ENCODE measurements at places on chromosomes 4 and X.

DNA sequence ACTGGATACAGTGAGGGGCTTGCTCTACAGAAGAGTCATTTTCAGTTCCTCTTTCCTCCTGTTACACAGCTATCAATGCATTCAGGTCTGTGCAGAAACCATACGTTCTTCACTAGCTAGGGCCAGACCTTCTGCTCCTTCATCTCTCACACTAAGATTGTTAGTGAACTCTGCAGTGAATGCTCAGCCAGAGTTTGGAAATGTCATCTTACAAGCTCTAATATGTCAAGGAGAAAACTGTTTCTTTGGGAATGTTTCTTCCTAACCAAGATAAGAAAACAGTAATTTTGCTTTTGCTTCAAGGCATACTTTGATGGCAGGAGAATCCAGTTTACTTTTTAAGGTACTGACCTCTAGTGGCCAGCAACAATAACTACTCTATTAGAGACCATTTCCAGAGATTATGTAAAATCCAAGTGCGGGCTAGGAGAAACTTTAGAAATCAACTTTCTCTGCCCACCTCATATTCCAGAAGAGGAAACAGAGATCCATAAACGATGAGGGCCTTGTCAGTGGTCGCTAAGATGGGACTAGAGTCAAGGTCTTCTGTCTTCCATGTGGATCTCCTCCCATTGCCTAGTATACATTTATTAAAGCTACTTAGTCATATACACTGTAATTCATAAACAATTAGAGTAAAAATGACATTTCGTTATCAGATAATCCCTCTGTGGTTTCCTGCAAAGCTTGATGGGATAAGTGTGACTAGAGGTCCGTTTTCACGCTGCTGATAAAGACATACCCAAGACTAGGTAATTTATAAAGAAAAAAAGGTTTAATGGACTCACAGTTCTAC, 12.1 kb upstream of the CC2D2A start:
- DNase-seq, result no peak

DNA sequence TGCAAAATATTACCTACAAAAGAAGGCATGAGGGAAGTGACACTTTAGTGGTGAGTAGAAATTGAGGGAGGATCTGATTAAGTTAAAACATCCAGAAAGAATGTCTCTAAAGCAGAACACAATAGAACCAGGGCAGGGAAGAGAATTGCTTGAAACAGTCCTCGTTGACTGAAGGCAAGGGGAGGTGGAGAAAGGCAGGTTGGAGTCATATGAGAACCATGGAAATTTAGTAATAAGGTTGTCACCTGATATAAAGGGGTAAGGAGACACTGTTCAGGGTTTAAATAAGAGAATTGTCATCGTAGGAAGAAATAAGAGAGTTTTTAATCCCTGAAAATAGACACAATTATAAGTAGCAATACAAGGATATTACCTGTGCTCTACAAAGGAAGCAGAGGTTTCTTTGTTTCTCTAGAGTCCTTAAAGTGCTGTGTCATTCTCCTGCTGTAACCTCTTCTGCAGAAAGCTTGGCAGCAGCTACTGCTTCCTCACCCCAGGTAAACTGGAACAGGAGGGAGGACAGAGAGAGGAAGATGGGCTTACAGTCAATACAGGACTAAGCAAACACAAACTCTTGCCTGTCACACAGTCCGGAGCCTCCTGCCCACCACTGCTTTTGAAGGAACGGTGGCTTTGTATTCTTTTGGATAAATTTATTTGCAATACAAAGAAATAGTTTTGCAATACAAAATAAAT, 258.4 kb downstream of the PPARGC1A start:
- no peak for DNase-seq

DNA sequence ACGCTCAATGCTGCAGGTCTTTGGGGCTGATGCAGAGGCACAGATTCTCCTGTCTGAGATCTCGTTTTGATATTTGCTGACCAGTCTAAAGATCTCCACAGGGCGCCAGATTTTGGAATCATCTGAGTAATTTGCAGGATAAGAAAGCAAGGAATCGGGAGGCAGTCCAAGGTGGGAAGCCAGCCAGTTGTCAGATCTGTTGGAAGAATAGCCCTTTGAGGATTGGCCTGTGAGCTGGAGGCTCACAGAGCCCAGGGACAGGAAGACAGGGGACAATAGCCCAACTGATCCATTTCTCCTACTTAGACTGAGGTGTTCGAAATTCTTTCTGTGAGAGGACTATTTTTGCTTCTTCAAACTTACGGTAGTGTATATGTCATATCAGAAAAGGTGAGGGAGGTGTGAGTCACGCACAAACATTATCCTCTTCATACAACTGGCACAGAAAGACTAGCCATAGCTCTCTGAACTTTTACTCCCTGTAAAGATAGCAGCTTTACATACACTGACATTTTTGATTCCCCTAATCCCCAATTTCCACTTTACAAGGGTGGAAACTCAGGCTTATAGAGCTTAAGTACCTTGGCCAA, 8.8 kb downstream of the DIPK2B start:
- DNase-seq, result no peak

DNA sequence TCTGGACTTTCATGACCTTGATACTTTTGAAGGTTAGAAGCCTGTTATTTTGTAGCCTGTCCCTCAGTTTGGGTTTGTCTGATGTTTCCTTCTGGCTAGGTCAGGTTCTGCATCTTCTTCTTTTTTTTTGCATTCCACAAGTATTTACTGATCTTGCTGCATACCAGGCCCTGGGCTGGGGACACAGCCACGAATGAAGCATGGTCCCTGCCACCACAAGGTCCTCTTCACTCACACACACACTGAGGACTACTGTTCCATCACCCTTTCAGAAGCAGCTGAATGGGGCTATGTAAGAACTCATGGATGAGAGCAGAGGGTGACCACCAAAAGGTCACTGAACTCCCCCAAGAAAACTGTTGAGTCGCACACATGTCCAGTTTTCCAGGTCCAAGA, 39.2 kb downstream of the USP11 start:
- DNase-seq, result no peak

- no peak for DNase-seq
Observed at GRCh38 chrX:40855411-40855810, 120.1 kb upstream of the MED14 start.

DNA sequence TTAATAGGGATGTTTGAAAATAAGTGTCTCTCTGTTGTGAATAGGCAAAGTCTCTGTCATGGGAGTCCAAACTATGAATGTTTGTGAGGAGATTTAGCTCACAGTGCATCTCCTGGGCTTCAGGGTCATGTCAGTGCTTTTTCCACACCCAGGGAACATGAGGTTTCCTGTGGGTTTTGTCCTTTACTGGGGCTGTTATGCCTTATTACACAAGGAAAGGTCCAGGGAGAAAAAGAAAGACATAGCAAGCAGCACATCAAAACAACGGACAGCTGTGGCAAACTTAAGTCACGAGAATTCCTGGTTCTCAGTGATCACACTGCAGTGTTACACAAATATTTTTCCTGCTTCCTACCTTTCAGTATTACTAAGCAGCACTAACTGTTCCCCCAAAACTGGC, 99.4 kb downstream of the MBNL3 start:
- DNase-seq, result no peak

DNA sequence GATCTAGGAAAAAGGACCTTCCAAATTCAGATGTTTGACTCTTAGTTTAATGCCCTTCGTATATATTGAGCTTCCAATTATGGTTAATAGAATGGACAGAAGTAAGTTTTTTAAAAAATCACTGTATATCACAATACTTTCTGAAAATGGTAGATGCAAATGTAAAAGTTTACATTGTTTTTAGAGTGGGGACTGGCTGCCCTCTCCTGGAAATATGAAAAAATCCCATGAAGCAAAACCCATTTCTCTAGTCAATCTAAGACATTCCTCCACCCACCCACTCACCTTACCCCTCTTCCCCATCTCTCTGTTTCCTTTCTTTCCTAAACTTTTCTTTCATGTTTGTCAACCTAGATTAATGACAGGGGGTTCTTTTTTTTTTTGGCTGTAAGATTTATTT, 134.5 kb downstream of the ARHGAP6 start:
- no peak for DNase-seq

GRCh38 chr4:74583757-74584156, 138.8 kb downstream of the AREG start:
- no peak for DNase-seq

GRCh38 chr4:150581641-150582051, 305 bp upstream of the MAB21L2 start:
- DNase-seq, result no peak

- no peak for DNase-seq
Observed at GRCh38 chrX:123905332-123905731, 45.5 kb downstream of the XIAP start.

GRCh38 chr4:118910221-118910620, 21.6 kb downstream of the SYNPO2 start:
- no peak for DNase-seq

DNA sequence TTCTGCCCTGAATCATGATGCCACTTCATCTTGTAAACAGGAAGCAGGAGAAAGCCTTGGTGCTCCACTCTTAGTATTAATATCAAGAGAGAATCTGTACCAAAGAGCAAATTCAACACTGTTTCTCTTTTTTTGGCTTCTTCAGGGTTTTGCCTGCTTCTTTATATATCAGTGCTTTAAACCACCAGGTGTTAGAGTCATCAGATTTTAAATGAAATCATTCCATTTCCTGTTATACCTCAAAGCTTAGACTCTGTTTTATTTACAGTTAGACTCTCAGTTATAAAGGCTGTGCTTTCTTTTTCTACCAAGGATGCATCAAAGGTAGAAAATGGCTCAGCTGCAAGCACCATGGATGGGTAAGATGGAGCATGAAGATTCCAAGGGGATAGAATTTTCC, 350.9 kb downstream of the CAMK2D start:
- no peak for DNase-seq

- no peak for DNase-seq
Observed at GRCh38 chrX:115233497-115234455, at the start of gene LRCH2. TSS of gene LRCH2 (minus strand) at chrX:115234096. CDS start at chrX:115234041, 55 bp downstream.

GRCh38 chrX:77493677-77494553, 46.7 kb downstream of the FGF16 start:
- no peak for DNase-seq

DNA sequence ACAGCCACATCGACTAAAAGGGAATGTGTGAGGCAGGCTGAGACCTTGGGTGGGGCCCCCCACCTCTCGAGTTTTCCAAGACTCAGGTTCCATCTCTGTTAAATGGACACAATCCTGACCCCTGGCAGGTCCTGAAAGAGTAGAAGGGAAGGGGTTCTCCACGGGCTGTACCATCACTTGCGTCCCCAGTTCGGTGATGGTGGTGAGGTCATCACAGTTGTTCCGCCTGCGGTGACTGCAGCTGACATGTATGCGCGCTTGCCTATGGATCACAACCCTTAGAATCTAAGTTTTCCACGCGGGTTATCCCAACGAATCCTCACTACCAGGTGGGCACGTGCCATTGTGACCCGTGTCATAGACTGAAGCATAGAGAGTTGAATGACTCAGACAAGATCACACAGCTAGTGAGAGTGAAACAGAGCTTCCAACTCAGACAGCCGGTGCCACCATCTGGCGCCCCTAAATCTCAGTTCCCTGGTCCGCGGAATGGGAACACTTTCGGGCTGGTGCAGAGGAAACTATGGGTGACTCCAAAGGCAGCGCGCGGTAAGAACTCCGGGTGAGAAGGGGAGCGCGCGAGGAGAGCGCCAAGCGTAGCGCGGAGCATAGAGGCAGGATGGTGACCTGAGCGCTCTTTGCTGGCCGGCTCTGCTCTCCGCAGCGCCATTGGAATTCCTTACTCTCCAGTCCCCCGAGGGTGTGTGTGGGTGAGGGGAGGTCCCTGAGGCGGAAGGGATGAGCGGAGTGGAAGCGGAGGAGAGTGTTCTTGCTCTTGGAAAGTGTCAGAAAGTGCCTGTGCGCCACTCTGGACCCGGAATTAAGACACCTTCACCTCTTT, 10.5 kb downstream of the MSX1 start:
- DNase-seq, result no peak

- no peak for DNase-seq
Observed at GRCh38 chr4:80076681-80077080, 3.7 kb upstream of the ANTXR2 start.

DNA sequence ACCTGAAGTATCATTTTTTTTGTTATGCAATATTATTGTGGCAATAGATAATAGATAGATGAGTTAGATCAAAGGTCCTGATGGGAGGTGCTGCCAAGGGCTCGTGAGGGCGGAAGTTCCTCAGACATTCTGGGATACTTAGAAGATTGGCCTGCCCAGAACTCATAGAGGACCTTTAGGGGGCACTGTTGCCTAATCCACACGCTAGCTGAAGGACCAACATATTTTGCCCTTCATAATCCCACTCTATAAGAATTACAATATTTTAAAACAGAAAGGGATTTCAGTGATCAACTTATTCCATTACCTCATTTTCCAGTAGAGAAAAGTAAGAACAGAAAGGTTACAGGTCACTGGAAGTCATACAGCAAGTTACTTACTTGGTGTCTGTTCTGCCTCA, 22.9 kb upstream of the COX7B2 start:
- DNase-seq, result no peak

- DNase-seq, result peak; percentile 2
Observed at GRCh38 chr4:39134683-39135306, 47.5 kb upstream of the WDR19 start.

DNA sequence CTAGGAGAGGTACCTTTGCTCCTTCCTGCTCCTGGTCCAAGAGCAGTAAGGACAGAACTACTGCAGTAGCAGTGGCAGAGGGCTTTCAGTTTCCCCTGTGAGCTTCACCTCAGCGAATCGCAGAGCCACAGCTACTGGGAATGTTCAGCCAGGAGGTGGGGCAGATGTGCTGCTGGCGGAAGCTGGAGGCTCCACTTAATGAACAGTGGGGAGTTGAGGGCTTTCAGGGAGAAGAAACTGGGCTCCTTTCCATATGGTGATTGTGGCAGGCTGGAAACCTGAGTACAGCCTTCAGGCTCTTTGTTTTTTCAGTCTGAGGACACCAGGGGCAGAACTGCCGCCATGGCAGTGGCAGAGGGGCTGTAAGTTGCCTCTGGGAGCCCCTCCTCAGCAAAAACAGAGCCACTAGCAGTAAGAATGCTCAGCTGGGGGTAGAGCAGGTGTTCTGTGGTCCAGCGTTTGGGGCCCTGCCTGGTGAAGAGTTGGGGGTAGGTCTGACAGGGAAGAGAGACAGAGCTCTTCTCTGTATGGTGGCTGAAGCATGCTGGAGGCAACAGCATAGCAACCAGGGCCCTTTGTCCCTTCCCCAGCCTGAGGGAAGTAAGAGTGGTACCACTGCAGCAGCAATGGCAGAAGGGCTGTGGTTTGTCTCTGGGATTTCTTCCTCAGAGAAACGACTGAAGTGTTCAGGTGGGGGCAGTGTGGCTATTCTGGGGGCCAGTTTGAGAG, 106.0 kb upstream of the GRXCR1 start:
- no peak for DNase-seq

- DNase-seq, result no peak
Observed at GRCh38 chr4:153472122-153473037, 6.2 kb downstream of the TMEM131L start.

- no peak for DNase-seq
Observed at GRCh38 chr4:134470544-134470943, 269.0 kb upstream of the PABPC4L start.

GRCh38 chr4:143338313-143338712, 1.6 kb downstream of the GAB1 start:
- no peak for DNase-seq

Measured in NCI-H1417 treated with DMSO at 0.1 percent for 48 hours (cell line).